Natural killer cell (primary cell): ENCODE measurements at places on chromosomes 4 and X. TPM values are rescaled to one million over a fixed set of nuclear protein-coding genes. Genes with fewer than 3 reads are reported as not detected.

DNA sequence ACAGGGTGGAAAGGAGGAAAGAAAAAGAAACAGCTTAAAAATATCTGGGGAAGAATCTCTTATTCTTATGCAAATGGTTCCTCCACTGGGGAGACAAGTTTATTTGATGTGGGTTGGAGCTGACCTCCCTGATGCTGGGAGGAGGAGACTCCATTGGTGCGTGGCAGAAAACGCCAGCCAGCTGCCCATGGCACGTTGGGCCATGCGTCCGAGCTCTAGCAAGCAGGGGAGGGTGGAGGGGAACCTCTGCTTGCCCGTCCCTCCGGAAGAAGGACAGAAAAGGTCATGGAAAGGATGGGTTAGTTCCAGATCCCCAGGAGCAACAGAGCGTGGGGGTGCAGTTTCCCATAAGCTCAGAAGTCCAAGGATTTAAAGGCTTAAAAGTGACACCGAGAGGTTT lies 210.4 kb downstream of the KLHL4 start:
- no peak for DNase-seq
- no peak overlapping the region for H3K4me3 ChIP-seq
- no peaks in the 10 kb centered on the region for H3K4me1 ChIP-seq

DNA sequence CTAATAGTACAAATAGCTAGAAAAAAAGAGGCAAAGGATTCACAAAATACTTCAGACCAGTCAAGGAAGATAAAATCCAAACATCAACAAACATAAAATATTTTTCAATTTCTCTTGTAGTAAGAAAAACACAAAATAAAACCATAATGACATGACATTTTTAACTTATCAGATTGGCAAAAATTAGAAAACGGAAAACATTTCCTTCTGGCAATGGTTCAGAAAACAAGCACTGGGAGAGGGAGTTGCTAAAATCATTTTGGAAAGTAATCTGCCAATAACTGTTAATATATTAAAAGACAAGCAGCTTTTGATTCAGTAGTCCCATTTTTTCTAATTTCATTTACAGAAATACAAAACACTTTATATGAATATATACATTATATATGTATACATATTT lies 26.1 kb downstream of the TKTL2 start:
- H3K36me3 ChIP-seq = no peaks in the 10 kb centered on the region
- no peak overlapping the region for H3K4me3 ChIP-seq
- H3K27me3 ChIP-seq = no peaks in the 10 kb centered on the region
- H3K27ac ChIP-seq = no peak overlapping the region
- no peak for DNase-seq

CT45A10 gene
- total RNA-seq = not detected

- H3K4me3 ChIP-seq = no peak overlapping the region
- H3K27me3 ChIP-seq = no peaks in the 10 kb centered on the region
- H3K36me3 ChIP-seq = no peaks in the 10 kb centered on the region
- no peaks in the 10 kb centered on the region for H3K4me1 ChIP-seq
These were observed 144.0 kb downstream of the RBMX2 start for GRCh38 chrX:130545796-130546195.

DNA sequence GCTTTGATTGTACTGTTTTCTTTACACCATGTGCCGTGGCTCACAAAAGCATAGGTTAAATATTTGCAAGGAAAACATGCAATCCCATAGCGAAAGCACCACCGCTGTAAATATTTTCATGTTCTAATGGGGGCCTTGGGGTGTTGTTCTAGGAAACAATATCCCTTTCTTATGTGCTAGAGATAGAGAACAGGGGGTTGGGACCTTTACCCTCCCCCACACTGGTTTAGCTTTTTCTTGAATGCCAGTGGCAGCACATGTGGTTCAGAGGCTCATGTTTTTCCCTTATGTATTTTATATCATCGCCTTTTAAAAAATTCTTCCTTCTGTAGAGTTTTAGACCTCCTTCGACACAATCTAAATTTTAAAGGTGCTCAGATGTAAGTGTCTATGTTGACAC lies 422.6 kb upstream of the TENM3 start:
- no peaks in the 10 kb centered on the region for H3K36me3 ChIP-seq
- H3K27me3 ChIP-seq = no peaks in the 10 kb centered on the region
- no peaks in the 10 kb centered on the region for H3K4me1 ChIP-seq
- no peak overlapping the region for H3K4me3 ChIP-seq

TMEM47 gene
- not detected for total RNA-seq

GRCh38 chrX:154090731-154091130 lies 6.8 kb downstream of the MECP2 start:
- no peaks in the 10 kb centered on the region for H3K27me3 ChIP-seq
- no peak overlapping the region for H3K27ac ChIP-seq
- no peak overlapping the region for H3K4me3 ChIP-seq
- peaks cover 29% of the 10 kb centered on the region for H3K4me1 ChIP-seq
- DNase-seq = no peak

- H3K27ac ChIP-seq = no peak overlapping the region
- peaks cover 14% of the 10 kb centered on the region for H3K4me1 ChIP-seq
- no peaks in the 10 kb centered on the region for H3K27me3 ChIP-seq
- DNase-seq = no peak
- H3K4me3 ChIP-seq = no peak overlapping the region
These were observed 29.6 kb downstream of the ADGRA3 start for GRCh38 chr4:22486276-22486675.

DSPP gene
- total RNA-seq = not detected

TIGD4 gene
- not detected for total RNA-seq
